ENCODE measurements at places on chromosomes 6 and 20.
A peak's percentile ranks its signal among the peaks of the same experiment; 100 is the strongest.

GRCh38 chr20:36466089-36466488 lies 75.2 kb upstream of the MYL9 start:
- no peak for DNase-seq

DNA sequence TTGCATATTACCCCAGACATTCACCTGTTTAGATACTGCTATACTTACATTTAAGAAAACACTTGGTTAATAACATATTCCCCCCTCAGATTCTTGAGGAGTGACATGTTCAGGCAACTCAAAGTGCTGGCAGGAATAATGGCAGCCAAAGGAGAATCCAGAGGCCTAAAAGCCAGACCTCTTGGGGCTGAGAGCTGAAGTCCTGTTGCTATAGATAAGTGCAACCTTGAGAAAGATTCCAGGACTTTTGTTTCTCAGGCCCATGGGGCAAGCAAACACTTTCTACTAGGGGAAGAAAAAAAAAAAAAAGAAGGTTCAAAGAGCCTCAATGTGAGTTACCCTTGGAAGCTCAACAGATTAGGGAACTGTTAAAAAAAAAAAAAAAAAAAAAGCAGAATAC lies 132.8 kb upstream of the BEND3 start:
- no peak for DNase-seq

- DNase-seq, result no peak
These were observed 2.0 kb downstream of the COL19A1 start for GRCh38 chr6:69868252-69868804.

DNA sequence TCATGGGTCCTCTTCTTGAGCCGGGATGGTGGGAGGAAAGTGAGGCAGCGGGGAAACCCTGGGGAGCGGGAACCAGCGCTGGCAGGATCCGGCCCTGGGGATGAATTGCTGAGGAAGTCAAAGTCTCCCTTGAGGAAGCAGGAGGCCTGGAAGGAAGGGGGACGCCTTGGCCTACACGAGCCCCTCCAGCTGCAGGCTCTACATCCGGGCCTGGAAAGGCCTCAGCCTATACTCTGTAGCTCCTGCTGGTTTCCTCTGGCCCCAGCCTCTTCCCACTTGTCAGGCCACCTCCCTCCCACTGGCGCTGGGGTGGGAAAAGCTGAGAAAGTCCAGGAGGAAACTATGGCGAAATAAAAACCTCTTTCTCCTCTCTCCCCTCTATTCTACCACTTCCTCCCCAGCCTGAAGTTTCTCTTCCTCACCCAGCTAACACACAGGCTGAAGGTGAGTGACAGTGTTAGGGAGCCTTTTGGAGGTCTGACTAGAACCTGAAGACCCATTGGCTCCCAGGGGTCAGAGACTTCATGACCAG lies 14.9 kb downstream of the TREML2 start:
- no peak for DNase-seq

DNA sequence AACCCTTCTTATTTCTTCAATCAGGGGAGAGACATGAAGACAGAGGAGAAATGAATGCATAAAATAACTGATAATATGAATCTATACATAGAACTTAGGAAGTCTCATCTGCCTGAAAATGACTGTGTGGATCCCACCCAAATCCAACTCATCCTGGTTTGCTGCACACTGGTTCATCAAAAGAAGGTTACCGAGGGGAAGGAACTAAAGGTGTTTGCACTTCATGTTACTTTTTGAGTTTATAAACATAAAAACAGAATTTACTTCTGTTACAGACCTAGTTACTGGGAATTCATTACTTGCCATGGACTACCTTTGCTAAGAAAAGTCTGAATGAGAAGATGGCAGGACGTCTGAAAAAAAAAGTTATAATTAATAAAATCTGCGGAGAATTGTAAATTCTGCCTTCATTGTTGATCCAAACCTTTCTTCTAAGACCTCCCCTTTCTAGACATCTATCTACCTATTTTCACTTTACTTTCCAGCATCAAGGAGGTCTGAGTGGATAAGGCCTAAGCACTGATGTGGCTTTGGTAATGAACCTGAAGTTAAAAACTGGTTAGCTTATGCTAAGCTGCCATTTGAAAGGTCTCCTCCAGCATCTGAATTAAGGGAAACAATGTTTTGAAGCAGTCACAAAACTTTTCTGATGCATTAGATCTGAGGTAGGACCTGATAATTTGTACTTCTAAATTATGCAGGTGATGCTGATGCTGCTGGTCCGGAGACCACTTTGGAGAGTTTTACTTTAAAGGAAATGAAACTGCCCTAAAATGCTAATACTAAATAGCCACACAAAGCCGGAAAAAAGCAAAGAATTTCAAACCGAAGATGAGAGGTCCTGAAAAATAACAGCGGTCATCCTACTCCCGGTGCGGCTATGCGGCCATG lies 84.0 kb downstream of the HFE start:
- no peak for DNase-seq

DNA sequence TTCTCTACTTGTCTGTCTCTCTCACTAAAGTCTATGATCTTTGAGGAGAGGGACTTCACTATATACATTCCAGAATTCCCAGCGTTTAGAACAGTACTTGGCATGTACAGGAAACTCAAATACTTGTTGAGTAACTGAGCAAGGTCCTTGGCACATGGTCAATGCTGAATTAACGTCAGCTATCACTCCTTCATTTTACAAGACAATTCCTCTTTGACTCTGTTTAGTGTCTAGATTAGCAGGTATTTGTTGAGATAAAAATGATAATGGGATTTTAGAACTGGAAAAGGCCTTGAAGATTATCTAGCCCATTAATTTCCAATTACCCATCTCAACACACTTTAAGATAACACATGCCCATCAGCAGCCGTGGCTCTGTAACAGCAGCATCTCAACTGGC lies 6.6 kb upstream of the GUCA1B start:
- DNase-seq, result no peak

DNA sequence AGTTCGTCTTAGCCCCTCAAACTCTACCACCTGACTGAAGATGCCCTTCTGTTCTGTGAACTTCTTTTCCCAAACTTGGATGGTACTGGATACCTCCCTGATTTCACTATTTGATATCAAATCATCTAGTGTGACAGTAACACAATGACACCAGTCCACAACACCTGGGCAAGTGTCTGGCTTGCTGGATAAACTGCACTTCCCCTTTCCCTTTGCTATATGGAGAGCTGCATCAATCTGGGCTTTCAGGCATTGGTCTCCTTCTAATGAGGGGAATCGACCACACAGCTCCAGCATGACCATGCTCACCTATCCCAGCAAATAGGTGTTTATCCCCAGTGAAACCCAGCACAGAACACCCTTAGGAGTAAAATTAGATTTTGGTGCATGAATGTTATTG lies 3.1 kb downstream of the F13A1 start:
- no peak for DNase-seq

GRCh38 chr6:46012834-46013233 lies 2.8 kb downstream of the CLIC5 start:
- DNase-seq, result no peak

DNA sequence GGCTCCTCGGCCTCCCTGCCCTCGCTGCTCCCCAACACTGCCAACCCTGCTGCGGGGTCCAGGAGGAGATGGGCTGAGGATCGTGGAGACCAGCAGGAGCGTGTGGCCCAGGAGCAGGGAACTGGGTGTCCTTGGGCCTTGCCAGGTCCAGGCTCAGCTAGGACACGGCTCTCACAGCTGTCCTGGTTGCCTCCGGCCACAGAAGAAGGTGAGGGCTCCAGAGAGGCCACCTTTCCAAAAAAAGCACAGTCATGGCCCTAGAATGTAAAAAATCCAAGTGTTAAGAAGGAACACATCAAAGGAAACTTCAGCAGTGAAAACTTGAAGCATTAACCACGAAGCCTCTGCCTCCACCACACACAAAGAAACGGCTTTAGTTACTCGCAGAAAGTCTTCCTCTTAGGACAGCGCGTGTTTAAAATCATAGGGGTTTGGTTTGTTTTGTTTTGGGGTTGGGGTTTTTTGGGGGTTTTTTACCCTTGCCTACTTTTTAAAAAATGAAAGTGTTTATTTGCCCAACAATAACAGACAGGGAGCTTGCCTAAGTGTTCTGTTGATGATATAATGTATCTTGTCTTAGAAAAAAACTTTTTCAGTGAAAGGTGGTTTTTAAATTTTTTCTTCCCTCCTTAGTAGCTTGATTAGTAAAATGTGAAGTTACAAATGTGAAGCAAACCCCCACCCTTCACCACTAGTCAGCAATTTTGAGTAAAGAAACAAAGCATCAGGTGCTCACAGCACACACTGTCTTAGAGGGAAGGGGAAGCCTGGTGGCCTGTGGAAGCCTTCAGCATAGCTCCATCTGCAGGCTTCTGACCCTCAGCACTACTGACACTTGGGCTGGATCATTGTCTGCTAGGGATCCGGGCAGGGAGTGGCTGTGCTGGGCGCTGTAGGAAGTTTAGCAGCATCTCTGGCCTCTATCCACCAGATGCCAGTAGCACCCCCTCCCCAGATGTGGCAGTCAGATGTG lies 60.0 kb downstream of the PTPN1 start:
- no peak for DNase-seq

DNA sequence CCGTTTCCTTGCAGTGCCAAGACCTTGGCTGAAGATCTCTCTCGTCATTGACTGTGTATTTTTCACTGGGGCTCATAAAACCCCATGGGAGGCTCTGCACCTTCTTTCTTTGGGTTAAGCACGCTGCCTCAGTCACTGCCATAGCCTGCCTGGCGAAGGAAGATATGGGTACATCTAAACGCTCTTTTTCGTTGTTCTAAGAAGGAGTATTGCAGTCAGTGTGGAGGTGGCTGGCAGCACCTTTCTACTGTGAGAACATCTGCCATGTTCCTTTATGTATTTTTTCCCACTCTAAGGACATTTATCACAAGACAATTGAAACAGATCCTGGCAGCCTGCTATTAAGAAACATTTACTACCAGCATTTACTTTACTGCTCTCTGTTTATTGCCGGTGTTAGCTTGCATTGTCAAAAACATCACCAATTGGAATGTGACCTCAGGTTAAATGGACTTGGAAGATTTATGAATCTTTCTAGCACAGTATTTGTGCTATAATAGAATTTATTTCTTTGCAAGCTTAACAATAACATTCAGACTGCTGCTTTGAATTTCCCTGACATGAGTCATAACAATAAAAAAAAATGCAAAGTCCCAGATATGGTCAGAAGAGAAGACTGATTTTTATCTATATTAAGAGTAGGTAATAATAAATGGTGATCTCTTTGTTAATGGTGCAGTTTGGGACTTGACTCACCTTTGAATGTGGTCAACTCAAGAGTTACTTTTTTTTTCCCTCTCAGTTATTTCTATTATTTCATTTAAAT lies 62.2 kb upstream of the CLDN20 start:
- peak; percentile 79 for DNase-seq

DNA sequence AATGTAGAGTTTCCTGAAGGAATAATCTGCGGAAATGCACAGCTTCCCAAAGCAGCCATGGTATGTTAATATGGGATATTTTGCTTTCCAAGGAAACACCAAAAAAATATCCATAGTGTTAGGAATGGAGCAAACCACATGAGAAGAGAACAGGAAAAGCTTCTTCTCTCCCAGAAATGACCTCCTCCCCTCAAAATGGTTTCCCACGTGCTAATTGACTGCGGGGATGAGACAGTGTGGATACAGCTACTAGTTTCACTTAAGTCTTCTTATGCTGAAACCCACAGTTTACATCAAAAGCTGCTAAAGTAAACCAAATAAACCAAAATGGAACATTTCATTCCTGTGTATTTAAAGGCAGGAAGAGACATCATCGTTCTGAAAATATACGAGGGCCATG lies 69.4 kb downstream of the FYN start:
- no peak for DNase-seq

DNA sequence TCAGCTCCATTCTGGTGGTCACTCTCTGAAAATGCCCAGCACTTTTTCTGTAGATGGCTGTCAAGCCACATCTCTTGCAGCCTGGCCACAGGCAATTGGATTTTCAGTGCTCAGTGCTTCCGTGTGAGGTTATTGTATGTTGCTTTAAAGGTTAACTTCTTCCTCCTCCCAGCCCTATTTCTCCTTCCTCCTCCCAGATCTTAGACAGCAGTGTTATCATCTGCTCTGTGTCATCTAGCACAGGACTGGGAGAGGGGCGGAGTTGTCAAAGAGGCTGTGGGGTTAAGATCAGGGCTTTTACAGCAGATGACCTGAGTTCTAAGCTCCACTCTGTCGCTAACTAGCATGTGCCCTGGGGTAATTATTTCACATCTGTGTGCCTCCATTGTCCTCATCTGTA lies 129.0 kb downstream of the PHACTR3 start:
- DNase-seq, result no peak

DNA sequence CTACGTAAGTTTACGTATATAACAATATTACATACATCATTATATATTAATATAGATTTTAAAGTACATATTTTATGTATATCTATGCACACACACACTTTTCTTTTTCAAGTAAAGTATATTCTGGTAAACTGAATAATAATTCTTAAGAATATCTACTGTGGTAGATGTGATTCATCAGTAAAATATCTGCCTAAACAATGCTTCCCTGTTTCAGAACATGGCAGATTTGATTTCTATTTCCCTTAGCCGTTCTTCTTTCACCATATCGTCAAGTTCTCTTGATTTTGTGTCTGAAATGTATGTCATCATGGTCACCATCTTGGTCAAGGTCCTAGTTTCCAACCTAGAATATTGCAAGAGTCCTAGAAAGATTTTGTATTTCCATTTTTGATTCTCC lies 195.6 kb downstream of the HDGFL1 start:
- no peak for DNase-seq

DNA sequence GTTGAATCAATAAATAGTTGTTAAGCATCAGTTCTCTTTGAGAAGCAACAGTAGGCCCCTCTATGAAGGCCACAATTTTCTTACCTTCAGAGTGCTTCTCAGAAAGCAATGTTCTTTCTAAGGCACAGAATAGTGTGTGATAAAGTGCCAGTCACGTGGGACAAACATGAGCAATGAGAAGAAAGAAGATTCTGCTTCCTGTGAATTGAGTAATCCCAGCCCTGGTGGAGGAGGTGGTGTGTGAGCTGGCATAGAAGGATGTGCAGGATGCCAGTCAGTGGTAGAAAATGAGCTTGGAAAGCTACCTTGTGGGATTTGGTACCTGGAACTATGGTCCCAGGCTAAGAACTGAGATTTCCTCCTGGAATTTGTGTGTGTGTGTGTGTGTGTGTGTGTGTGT lies 21.7 kb downstream of the KIZ start:
- DNase-seq, result no peak

Measured in NCI-H2081 treated with DMSO at 0.1 percent for 48 hours (cell line).